ENCODE measurements at places on chromosomes 4 and X. TPM values are rescaled to one million over a fixed set of nuclear protein-coding genes. Genes with fewer than 3 reads are reported as not detected.

The NRK gene
- total RNA-seq = 15.9 TPM

The CXCL11 gene
- 0.69 TPM for total RNA-seq

The ZNF711 gene
- 53.1 TPM for total RNA-seq

The RASSF6 gene
- 0.89 TPM for total RNA-seq

The LAMTOR3 gene
- total RNA-seq = 67.3 TPM

The SLC49A3 gene
- 1.6 TPM for total RNA-seq

The DGAT2L6 gene
- not detected for total RNA-seq

The ABCB7 gene
- total RNA-seq = 30.6 TPM

The USP17L28 gene
- not detected for total RNA-seq

The NR3C2 gene
- 19.1 TPM for total RNA-seq

The RIBC1 gene
- 11.0 TPM for total RNA-seq

The PRSS12 gene
- 15.9 TPM for total RNA-seq

The NOX1 gene
- not detected for total RNA-seq

The AFM gene
- total RNA-seq = not detected

The SSX1 gene
- total RNA-seq = not detected
